ENCODE measurements at places on chromosomes 12 and 14.

DNA sequence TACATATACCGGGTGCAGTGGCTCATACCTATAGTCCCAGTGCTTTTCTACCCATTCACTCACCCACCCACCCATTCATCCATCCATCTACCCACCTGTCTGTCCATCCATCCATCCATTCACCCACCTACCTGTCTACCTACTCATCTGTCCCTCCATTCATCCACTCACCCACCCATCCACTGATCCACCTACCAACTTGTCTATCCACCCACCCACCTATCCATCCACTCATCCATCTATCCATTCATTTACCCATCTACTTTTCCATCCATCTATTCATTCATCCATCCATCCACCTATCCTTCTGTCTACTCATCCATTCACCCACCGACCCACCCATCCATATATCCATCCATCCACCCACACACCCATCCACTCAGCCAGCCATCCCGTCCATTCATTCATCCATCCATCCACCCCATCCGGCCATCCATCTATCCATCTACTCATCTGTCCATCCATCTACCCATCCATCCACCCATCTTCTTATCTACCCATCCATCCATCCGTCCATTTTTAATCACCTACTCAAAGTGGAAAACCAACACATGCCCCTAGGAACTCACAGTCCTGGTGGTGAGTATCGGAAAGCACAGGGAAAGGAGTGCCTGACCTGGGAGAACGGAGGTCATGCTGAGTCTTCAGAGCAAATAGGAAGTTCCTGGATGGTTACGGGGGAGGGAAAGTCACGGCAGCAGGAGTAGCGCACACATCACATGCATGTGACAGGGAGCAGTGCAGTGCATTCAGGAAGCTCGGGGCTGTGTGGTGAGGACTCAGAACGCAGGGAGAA lies 20.0 kb downstream of the DDX51 start:
- DNase-seq, result no peak

DNA sequence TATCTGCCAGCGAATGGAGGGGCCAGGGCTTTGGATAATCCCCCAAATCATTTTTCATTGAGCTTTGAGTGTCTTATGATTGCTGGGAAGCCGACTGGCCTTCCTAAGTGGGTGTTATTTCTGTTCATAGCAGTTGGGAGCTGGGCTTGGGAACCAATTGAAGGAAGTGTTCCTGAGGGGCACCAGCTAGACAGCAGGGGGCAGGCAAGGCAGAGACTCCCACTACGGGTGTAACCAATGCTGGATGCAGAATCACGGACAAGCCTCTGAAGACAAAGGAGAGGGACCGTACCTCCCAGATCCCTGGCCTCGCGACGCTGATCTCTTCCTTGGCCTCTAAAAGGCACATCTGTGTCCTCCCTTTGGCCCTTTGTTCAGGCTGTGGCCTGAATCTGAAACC lies 149.0 kb upstream of the PRMT8 start:
- no peak for DNase-seq

- peak; percentile 25 for DNase-seq
These were observed 455.8 kb downstream of the PCNX1 start for GRCh38 chr14:71362920-71363584.

DNA sequence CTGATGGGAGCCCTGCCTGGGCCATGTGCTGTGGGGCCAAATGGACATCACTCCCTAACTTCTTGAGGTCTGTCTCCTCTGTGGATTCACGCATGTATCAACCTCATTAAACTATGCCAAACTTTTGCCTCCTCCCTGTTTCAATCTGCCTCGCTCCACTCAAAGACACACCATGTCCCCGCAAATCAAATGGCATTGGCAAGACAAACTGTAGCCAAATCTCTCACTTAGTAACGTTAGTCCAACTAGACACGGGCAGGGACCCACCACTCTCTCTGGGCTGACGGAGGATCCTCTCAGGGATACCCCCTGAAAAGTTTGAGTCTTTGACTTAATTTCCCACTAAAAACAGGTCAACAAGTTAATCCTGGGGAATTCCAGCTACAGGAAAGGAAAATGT lies 8.0 kb downstream of the ZBTB39 start:
- DNase-seq, result no peak

Data from BJ (cell line).